Lower lobe of right lung (tissue), 2 donors: ENCODE measurements at places on chromosomes 16 and 17. TPM values are rescaled to one million over a fixed set of nuclear protein-coding genes. Genes with fewer than 3 reads are reported as not detected.

Gene PTGES3L
- total RNA-seq = 0.27 TPM

Gene TNS4
- 0.68 TPM for total RNA-seq

Gene IRF8
- 67.9 TPM for total RNA-seq

DNA sequence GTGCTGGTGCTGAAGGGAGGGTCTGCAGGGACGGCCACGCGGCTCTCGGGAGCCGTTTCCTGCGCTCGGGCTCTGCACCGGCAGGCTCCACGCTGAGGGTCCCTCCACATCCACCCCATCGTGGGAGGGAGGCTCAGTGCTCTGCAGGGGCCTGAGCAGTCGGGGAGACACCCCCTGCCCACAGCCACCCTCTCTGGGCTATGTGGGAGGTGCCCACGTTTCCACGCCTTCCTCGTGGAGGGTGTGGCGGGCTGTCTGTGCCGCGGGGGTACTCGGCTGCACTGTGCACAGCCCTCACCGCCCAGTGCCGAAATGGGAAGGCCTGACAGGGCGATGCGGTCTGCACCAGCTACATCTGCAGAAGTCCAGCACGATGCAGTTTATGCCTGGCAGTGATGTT is 25.5 kb upstream of the ZNF750 start:
- H3K27me3 ChIP-seq = no peaks in the 10 kb centered on the region
- no peak overlapping the region for H3K4me3 ChIP-seq
- H3K27ac ChIP-seq = no peak overlapping the region
- peaks cover 6% of the 10 kb centered on the region for H3K36me3 ChIP-seq
- peaks cover 18% of the 10 kb centered on the region for H3K4me1 ChIP-seq
- no peak for DNase-seq

GRCh38 chr16:11914210-11915113 is 1.3 kb downstream of the GSPT1 start:
- no peaks in the 10 kb centered on the region for H3K36me3 ChIP-seq
- no peak for DNase-seq
- H3K27me3 ChIP-seq = no peaks in the 10 kb centered on the region
- peak overlapping the region; percentile 94 for H3K27ac ChIP-seq
- H3K4me1 ChIP-seq = peaks cover 53% of the 10 kb centered on the region

- H3K4me3 ChIP-seq = no peak overlapping the region
- H3K27me3 ChIP-seq = no peaks in the 10 kb centered on the region
- H3K4me1 ChIP-seq = peaks cover 34% of the 10 kb centered on the region
- no peak for DNase-seq
Measured at GRCh38 chr17:67431249-67432015, 54.4 kb downstream of the PITPNC1 start.

Gene KRT17
- total RNA-seq = 2.6 TPM
